ENCODE measurements at places on chromosomes 4 and X.

DNA sequence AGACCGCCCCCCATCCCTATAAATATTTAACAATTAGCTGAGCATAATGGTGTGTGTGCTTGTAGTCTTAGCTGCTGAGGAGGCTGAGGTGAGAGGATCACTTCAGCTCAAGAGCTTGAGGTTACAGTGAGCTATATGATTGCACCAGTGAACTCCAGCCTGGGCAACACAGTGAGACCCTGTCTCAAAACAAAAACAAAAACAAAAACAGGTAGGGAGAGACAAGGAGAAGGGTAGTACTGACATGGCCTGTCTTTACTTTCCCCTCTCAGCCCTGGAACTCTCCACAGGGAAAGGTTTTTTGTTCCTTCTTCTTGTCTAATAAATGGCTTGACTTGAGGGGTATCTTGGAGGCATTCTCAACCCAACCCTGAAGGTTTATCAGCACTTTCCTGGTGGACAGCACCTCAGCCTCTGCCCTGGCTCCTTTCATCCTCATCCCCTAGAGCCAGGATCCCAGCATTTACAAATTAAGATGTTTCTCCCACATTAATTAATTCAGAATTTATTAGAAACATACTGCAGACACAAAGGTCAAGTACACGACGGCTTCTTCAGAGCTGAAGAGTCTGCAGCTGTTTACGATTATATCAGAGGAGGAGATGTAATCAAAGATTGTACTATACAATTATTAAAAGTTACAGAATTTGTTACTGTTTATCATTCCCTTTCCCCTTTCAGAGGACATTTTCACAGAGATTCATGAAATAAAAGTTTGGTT is 131.8 kb downstream of the AFF1 start:
- DNase-seq = no peak

DNA sequence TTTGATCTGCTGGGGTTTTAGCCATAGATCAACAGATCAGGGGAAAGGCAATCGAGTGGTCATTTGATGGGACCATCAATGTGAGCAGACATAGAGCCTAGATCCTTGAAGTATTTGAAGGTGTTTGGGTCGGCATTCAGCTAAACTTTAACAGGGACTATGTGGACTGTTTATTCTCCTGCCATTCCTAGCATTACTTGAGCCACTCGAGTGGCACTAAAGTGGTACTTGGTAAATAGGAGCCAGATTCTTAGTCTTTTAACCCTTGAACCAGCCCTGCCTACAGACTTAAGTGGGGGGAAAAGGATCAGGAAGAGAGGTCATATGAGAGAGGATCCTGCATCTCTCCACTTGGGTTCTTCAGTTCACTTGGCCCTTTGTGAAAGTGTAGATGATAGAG is 3.8 kb downstream of the MSN start:
- DNase-seq = no peak

DNA sequence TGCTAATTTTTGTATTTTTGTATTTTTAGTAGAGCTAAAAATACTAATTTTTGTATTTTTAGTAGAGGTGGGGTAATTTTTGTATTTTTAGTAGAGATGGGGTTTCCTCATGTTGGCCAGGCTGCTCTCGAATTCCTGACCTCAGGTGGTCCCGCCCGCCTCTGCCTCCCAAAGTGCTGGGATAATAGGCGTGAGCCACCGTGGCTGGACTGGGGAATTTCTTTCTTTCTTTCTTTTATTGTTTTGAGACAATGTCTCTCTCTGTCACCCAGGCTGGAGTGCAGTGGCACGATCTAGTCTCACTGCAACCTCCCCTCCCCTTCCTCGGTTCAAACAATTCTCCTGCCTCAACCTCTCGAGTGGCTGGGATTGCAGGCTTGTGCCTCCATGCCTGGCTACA is 83.0 kb downstream of the FAM193A start:
- DNase-seq = no peak

DNA sequence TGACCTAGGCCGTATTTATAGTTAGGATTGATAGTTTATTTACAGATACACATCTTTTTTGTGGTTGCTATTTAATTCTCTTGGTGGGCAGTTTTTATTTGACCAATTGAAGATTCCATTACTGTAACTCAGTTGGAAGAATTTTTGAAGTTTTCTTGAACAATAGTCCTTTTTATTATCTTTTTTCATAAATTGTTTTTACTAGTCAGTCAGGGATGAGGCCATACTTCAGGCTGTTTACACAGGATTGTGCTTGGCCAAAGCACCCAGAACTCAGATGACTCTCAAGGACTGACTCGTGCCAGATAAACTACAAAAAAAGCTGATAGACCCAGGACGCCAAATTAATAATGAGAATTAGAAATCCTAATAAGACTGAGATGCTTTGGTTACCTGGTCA is 7.0 kb downstream of the HERC3 start:
- peak; percentile 10 for DNase-seq

DNA sequence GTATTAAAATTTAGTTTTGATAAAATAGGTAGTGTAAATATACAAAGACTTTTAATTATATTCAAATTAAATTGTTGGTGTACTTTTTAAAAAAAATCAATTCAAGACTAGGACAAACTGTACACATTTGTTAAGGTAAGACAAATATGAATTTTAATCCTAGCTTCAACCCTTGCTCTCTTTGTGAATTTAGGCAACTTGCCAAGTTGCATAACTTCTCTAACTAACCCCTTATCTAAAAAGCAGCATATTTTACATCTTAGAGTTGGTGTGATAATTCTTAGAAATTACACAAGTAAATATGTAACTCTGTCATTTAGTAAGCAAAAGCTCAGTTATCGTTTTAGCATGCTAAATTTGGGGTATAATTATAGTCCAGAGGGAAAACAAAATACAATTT is 78.1 kb upstream of the FSTL5 start:
- DNase-seq = no peak

Measured in MG63 (cell line).